ENCODE measurements at places on chromosomes 3 and 15. TPM values are rescaled to one million over a fixed set of nuclear protein-coding genes. Genes with fewer than 3 reads are reported as not detected.

DNA sequence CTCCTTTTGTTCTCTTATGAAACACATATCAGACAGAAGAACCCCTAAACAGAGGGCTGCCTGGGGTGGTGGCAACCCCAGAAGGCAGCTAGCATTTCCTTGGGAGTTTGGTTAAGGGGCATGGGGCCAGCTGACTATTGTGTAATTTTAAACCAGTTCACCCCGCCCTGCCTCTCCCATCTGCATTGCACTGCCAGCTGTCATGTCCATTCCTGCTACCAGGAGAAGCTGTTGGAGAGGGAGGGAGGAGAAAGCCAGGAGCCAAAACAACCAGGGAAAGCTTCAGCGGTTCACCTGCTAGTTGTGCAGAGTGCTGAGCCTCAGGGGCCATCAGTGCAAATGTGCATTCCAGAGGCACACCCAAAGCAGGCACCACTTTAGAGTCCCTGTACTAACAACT is 47.6 kb upstream of the ATP1B3 start:
- H3K4me1 ChIP-seq, result no peaks in the 10 kb centered on the region
- H3K36me3 ChIP-seq, result no peaks in the 10 kb centered on the region
- H3K4me3 ChIP-seq, result no peak overlapping the region
- H3K27me3 ChIP-seq, result peaks cover 5% of the 10 kb centered on the region
- no peak for DNase-seq

DNA sequence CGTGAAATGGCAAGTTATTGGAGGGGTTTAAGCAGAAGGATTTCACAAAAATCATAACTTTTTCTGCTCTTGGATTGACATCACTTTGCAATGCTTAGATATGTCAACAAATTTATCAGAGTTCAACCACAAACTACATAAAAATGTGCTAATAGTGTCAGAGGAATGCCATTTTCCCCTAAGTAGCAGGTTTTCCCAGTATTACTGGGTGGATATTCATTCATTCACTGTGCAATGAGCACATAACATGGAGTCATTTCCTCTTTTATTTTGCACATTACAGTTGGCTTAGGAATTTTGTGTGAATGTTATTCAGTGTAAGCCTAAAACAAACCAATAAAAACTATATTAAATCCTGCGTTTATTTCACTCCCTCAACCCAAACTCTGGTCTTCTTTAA is 537.3 kb upstream of the MCTP2 start:
- H3K27me3 ChIP-seq, result no peaks in the 10 kb centered on the region
- no peaks in the 10 kb centered on the region for H3K4me1 ChIP-seq
- DNase-seq, result no peak
- no peaks in the 10 kb centered on the region for H3K36me3 ChIP-seq
- no peak overlapping the region for H3K27ac ChIP-seq

DNA sequence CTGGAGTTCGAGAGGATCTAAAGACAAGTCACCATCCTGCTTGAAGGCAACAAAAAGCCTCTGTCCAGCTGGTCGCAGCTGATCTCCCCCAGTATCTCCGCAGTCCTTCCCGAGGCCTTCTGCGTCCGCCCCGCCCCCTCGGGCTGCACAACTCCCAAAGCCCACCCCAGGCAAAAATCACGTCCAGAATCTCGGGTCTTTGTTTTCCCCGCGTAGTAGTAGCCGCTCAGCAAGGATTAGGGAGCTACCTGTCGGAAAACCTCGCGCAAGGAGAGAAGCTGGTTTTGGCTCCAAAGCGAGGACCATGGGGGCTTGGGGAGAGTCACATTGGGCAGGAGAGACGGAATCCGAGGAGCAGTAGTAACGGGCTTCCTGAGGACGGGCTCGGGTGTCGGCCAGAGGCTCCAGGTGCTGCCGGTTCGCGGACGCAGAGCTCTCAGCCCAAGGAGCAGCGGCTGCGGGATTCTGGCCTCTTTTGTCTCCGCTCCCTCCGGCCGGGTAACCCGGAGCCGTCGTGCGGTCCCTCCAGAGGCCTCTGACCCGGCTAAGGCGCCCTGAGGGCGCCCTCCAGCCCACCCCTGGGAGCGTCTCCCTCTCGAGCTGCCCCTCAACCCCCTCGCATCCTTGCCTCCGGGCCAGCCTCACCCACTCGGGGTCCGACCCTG is 401 bp downstream of the ZSCAN29 start:
- H3K4me1 ChIP-seq, result peaks cover 26% of the 10 kb centered on the region
- H3K27ac ChIP-seq, result peak overlapping the region; percentile 51
- DNase-seq, result no peak
- no peaks in the 10 kb centered on the region for H3K27me3 ChIP-seq
- H3K36me3 ChIP-seq, result peaks cover 8% of the 10 kb centered on the region

DNA sequence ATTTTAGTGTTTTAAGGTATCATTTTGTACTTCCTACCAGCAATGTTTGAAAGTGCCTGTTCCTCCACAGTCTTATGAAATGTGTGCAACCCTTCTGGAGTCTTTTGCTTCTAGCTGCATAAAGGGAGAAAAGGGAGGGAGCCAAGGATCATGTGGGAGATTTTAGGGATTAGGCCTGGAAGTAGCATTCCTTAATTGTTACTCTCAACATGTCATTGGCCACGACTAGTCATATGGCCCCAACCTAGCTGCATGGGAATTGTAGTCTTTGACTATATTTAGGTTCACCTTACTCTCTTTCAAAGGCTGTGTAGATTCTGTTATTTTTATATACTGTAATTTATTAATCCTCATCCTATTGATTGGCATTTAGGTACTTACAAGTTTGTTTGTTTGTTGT is 14.9 kb downstream of the CRTAP start:
- peaks cover 2% of the 10 kb centered on the region for H3K4me1 ChIP-seq
- no peak overlapping the region for H3K27ac ChIP-seq
- no peaks in the 10 kb centered on the region for H3K27me3 ChIP-seq
- no peak for DNase-seq
- no peaks in the 10 kb centered on the region for H3K36me3 ChIP-seq
- H3K4me3 ChIP-seq, result no peak overlapping the region

Gene FAM81A
- total RNA-seq, result 0.37 TPM

DNA sequence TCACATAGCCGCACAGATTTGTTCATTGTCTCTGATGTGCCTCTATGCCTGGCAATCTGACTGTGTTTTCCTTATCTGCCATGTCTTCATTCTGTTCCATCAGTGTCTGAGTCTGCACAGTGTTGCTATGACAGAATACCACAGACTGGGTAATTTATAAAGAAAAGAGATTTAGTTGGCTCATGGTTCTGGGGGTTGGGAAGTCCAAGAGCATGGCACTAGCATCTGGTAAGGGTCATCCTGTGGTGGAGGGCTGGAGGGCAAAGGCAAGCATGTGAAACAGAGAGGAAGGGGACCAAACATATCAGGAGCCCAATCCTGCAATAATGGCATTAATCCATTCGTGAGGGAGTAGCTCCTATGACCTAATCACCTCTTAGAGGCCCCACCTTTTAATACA is 11.9 kb upstream of the HCN4 start:
- no peaks in the 10 kb centered on the region for H3K36me3 ChIP-seq
- no peak for DNase-seq
- H3K4me1 ChIP-seq, result no peaks in the 10 kb centered on the region
- H3K4me3 ChIP-seq, result no peak overlapping the region
- H3K27me3 ChIP-seq, result peaks cover 27% of the 10 kb centered on the region

Gene MAGI1
- total RNA-seq, result 0.45 TPM

Data from T-cell (primary cell).